ENCODE measurements at places on chromosomes 7 and 10.

GRCh38 chr10:5551531-5552375 lies 27.0 kb downstream of the CALML3 start:
- peak; percentile 50 for DNase-seq

DNA sequence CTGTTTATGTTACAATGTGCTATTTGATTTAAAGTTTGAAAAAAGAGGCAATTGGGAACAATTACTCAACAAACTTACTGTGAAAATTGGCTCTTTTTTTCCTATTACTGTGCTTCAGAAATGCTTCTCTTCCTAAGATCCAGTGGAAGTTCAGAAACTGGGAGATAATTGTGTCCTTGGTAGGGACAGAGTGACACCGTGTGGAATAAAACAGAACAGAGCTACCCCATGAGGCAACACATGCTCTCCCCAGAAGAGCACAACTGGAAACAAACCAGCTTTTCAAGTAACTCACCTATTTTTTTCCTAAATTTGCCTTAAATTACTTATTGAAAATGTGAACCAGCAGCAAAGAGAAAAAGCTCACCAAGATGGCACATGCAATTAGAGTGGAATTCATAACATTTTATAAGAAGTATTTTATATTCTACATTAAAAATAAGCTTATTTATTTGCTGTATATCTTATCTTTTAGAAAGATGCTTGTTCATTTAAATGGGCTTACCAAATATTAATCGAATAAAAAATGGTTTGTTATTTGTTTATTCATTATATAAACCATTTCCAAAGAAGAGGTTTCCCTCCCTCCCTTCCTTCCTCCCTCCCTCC lies 346.1 kb upstream of the ANKRD30A start:
- no peak for DNase-seq

DNA sequence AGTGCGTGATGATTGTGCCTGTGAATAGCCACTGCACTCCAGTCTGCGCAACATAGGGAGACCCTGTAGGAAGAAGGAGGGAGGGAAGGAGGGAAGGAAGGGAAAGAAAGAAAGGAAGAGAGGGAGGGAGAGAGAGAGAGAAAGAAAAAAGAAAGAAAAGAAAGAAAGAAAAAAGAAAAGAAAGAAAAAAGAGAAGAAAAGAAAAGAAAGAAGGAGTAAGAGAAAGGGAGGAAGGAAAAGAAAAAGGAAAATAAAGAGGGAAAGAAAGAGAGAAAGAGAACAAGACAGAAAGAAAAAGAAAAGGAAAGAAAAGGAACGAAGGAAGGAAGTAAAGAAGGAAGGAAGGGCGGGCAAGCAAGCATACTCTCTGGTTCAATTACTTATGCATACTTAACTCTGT lies 112.9 kb upstream of the ANK3 start:
- no peak for DNase-seq

DNA sequence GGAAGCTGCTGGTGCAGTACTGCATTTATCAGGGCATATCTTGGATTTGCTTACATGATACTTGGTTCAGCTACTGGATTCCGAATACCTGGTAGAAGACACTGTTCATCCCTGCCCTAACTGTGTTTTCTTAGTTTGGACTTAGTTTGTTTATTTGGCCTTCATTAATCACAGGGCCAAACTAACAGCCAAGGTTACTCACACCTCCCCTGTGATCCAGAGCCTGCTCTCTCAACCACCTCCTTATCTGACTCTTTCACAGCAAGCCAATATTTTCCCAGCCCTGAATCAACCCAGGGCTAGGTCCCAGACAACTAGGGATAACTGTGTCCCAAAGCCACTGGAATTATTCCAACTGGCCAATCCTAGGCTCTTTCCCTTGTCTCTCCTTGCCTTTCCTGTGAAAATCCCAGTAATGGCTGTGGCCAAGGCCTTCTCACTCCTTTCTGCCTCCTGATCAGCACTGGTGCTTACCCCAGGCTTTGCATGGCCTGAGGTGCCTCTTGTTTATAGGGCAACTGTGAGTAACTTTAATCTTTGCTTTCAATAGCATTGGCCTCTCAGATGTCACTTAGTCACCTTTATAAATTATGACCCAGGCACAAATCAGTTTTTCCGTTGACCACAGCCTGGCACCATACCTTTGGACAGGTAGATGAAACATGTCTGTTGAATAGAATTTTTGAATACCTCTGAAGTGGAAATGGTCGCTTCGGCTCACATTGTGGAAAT lies 9.3 kb upstream of the JCAD start:
- no peak for DNase-seq

GRCh38 chr7:19369182-19369581 lies 224.0 kb upstream of the FERD3L start:
- no peak for DNase-seq

GRCh38 chr10:42941295-42941644 lies 135.6 kb upstream of the RET start:
- DNase-seq: no peak

- no peak for DNase-seq
These were observed 1250.6 kb upstream of the LRRTM3 start for GRCh38 chr10:65675236-65675635.

DNA sequence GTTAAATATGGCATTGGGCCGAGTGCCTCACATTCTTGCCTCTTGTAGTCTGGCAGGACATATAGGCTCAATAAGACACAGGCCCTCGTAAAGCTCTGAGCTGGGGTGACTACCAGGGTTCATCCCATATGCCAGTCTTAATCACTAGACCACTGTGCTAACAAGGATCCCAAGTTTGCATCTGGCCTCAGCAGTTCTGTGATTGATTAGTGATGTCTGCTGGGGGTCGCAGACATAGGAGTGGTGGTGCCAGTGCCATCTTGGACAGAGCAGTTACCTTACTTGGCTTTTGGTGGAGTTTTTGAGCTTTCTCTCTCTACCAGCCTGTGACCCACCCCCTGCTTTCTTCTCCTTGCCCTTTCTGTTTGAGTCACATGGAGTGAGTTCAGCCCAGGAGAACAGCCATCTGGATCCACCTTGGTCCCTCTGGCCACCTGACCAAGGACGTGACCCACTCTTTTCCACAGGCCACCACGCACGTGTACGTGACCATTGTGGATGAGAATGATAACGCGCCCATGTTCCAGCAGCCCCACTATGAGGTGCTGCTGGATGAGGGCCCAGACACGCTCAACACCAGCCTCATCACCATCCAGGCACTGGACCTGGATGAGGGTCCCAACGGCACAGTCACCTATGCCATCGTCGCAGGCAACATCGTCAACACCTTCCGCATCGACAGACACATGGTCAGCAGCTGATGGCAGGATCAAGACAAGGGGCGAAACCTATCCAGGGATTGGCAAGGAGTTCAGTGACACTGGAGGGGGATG lies 4.1 kb upstream of the VSIR start:
- DNase-seq: no peak

DNA sequence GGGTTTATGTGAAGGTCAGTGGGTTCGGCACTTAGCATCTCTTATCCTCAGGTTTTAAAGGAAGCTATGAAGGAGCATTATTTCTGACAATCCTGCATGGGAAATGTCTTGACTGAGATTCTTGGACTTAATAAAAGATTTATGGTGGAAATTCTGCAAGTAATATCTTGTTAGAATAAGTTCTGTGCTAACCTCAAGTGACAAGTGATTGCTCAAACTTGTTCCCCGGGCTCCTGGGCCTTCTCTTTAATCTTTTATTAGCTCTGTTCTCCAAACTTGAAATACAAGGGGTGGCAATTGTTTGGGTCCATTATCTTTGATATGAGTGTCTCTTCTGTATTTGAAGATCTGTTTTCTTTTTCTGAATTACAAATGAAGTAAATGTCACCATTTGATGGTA lies 140.6 kb upstream of the CTBP2 start:
- DNase-seq: no peak

- DNase-seq: peak; percentile 29
These were observed 738 bp downstream of the VPS26A start for GRCh38 chr10:69124563-69125268.

- no peak for DNase-seq
These were observed 36.7 kb downstream of the CSGALNACT2 start for GRCh38 chr10:43174969-43175368.

- no peak for DNase-seq
These were observed 8.7 kb upstream of the POLD2 start for GRCh38 chr7:44132039-44132438.

DNA sequence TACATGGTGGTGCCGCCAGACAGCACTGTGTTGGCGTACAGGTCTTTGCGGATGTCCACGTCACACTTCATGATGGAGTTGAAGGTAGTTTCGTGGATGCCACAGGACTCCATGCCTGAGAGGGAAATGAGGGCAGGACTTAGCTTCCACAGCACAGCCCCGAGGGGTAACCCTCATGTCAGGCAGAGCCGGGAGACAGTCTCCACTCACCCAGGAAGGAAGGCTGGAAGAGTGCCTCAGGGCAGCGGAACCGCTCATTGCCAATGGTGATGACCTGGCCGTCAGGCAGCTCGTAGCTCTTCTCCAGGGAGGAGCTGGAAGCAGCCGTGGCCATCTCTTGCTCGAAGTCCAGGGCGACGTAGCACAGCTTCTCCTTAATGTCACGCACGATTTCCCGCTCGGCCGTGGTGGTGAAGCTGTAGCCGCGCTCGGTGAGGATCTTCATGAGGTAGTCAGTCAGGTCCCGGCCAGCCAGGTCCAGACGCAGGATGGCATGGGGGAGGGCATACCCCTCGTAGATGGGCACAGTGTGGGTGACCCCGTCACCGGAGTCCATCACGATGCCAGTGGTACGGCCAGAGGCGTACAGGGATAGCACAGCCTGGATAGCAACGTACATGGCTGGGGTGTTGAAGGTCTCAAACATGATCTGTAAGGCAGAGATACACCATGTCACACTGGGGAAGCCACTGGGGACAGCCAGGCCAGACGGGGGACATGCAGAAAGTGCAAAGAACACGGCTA lies 104.6 kb upstream of the TNRC18 start:
- no peak for DNase-seq

DNA sequence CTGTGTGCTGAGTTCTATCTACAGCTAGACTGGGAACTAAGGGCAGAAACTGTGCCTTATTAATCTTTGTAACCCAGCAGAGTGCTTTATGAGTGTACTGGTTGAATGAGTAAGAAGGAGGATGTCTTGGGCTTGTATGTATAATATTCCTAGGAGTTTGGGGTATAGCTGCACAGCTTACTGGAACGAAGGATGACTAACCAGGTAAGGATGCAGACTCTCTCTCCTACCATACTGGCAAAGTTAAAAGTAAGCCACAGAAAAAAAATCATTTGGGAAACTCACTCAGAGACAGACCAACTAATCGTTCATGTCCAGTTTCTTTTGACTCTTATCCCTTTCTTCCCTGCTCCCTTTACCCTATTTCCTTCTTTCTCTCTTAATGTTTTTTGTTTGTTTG lies 1.4 kb upstream of the DHTKD1 start:
- DNase-seq: no peak

- no peak for DNase-seq
These were observed 5.4 kb downstream of the IFIT2 start for GRCh38 chr10:89307269-89307577.

- no peak for DNase-seq
These were observed 2.5 kb downstream of the ZYX start for GRCh38 chr7:143383642-143383957.

- no peak for DNase-seq
These were observed 2.8 kb downstream of the TM9SF3 start for GRCh38 chr10:96584035-96584434.

DNA sequence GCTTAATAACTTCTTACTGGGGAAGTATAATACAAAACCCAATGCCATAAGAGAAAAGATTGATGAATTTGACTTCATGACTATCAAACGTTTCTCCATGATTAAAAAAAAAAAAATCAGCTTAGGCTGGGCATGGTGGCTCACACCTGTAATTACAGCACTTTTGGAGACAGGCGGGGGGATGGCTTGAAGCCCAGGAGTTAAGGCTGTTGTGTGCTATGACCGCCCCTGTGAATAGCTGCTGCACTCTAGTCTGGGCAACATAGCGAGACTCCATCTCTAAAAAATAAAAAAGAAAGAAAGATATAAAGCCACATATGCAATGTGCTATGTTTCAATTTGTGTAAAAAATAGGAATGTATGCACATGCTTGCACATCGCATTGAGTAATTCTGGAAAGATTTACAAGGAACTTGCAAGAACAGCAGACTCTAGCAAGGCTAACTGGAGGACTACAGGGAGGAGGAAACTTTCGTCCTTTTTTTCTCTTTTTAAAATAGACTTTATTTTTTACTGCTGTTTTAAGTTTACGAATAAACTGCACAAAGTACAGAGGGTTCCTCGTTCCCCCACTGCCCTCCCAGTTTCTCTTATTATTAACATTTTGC lies 10.3 kb upstream of the RARRES2 start:
- no peak for DNase-seq

DNA sequence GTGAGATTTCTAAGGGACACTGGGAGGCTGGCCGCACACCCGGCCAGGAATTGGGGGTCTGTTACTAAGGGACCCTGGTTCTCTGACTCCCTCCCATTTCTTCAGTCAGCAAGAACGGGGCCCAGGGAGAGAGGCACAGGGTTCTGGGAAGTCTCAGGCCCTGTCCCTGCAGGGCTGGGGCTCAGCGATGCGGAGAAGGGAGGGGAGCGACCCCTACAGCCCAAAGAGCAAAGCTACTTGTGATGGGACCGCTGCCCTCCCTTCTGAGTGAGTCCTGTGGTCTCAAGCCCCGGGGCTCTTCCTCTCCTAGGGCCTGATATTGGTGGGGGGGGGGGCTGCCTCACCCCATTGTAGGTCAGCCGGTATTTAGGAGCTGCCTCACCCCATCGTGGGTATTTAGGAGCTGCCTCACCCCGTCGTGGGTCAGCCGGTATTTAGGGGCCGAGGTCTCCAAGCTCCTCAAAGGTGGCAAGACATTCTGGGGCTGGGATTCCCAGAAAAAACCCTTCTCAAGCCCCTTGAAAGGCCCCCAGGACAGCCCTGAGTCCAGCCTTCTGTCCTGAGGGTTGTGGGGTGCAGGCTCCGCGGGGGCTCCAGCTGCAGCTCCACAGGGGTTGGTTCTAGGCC lies 16.9 kb upstream of the NKX6-2 start:
- DNase-seq: no peak

DNA sequence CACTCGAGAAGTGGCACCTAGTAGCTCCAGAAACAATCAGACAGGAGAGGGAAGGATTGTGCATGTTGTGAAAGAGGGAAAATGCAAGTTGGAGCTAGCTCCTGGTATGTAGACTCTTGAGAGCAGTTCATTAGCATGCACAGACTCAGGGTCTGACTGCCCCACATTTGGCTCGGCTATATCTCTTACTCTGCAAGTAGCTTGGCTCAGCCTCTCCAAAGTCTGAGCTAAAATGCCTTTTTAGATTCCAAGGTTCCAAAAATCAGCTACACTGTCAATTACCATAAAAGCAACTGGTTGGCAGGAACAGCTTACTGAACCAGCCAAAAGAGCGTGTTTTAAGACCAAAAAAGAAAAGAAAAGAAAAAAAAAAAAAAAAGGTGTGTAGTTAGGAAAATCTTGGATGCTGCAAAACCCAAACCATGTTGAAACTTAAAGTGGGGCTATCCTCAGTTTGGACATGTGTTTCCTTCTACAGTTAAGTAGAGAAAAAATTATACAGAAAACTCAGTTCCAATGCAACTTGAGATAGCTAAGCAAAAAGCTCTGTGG lies 65.5 kb downstream of the MKX start:
- DNase-seq: no peak

- DNase-seq: no peak
These were observed 51.3 kb upstream of the ZMIZ2 start for GRCh38 chr7:44697136-44698045.

- no peak for DNase-seq
These were observed 23.6 kb upstream of the GATAD1 start for GRCh38 chr7:92423710-92424131.

Measured in activated T-cell treated with anti-CD3 and anti-CD28 coated beads for 4 hours (primary cell).